ENCODE measurements at places on chromosomes 1 and 21.

- DNase-seq = no peak
Observed at GRCh38 chr1:37150986-37151385, 116.7 kb upstream of the GRIK3 start.

GRCh38 chr1:26289158-26290059, 9.5 kb downstream of the SH3BGRL3 start:
- no peak for DNase-seq

DNA sequence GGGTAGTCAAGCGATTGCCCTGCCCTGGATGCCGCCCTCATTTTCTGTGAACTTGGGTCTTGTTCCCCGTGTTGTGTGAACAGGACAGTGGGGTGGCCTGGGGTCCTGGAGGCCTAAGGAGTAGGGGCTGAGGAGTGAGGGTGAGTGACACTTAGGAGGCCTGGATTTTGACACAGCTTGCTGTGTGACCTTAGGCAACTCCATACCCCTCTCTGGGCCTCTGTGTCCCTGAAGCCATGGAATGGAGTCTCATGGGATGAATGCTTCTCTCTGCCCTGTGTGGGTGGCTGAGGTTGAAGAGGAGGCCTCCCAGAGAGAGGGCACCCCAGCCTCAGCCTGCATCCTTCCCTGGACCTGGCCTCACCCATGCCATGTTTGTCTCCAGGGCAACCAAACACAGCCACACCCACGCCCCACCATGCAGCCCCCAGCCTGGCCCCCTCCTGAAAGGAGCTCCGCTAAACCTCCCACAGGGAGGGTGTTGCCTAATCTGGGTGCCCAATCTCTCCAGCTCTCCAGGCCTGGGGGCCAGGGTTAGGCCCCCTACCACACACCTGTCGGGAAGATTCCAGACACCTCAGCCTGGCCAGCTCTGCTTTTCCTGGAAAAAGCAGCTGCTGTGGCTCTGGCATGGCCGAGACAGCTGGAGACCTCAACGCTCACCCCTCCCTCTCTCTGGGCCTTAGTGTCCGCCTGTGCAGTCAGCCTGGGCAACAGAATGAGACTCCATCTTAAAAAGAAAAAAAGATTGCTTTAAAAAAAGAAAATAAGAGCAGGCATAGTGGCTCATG, 9.9 kb downstream of the MYOM3 start:
- no peak for DNase-seq

DNA sequence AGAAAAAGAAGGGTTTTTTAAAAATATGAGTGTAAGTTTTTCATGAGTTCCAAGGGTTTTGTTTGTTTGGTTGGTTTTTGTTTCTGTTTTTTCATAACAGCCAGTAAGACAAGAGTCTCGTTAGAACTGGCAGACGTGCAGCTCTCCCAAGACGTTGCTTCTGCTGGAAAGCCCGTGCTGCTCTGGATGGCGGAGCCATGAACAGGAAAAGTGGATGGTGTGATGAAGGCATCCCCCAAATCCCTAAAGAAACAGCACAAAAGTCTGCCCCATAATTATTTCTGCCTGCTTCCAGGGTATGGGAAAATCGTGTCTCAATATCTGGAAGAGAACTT, 157.9 kb upstream of the BACE2 start:
- DNase-seq = no peak

DNA sequence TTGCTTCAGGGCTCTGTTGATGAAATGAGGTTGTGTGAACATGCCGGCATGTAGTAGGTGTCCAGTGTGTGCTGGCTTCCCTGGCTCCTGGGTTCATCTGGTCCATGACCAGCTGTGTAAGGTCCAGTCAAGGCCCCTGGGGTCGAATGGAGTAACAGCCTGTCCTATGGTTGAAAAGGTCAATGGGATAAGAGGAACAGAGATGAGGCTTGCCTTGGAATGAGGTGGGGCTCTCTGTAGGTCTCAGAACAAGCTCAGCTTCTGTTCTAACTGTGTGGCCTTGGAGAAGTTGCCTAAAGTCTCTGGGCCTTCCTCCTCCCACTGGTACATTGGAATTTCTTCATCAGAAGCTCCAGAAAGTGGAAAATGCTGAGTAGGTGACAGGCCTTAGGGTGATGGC, 26.6 kb downstream of the RPS6KA1 start:
- DNase-seq = no peak

DNA sequence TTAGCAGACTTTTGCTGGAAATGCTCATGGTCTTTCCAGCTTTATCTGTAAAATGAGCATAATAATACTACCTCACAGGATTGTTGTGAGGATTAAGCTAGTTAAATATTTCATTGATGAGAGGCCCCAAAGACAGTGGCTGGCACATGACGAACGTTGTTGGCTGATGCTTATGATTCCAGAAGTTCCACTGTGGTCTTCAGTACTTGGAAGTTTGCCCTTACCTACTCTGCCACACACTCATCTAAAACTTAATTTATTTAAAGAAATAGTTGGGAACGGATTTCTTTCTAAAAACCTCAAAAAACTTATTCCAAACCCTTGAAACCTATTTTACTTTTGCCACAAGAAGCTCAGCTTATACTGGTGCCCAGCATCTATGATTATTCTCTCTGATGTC, 170.7 kb downstream of the DHRS3 start:
- DNase-seq = no peak

DNA sequence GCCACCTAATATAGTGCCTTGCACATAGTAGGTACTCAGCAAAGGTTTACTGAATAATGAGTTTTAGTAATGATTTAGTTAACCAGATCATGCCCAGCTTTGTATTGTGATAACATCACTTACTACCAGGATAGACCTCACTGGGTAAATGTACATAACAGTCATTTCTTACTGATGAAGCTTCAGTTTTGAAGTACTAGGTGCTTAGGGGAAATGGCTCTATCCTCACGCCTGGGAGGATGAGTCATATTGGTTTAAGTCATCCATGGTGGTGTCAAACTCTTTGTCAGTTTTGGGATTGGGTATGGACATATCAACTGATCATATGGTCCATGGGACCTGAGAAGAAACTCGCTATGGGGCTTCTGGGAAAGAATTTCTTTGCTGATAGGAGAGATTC, 90.6 kb upstream of the USP24 start:
- DNase-seq = no peak

DNA sequence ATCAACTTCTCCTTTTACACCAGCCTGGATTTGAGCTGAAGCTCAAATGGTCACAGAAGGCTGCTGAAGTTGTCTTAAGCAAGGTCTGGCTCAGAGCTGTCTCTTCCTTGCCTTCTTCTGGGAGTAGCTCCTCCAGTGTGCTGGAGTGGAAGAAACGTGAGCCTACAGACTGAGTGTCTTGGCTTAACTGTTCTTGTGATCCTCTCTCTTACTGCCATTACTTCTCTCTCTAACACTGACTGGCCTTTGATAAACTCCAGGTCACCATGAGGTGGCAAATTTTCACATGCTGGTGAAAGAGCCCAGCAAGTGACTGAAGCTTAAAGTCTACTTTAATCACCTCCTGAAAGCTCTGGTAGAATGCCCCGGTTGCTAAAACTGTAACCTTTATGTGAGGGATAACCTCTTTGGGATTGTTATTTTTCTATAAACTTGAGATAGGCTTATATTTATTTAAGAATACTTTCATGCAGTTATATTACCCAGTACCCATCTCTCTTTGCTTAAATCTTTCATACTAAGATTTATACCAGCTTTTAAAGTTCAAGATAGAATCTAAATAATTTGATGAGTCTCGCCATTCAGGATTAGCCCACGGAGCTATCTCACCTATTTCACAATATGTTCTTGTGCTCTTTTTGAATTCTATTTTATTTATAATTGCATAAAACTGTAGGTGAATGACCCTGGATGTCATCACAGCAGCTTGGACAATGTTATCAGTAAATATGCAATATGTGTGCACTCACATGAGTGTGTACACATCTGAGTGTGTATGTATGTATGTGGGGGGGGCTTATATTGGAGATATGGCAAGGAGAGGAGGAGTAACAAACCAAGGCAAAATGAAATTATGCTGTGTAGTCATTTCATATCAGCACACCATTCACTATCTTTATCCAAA, 924.0 kb downstream of the LTN1 start:
- DNase-seq = no peak

All from stimulated activated CD8-positive, alpha-beta memory T cell treated with anti-CD3 and anti-CD28 coated beads, Interleukin-7, amount 100 ng/mL, for 1 hour (primary cell).